ENCODE measurements at places on chromosomes 7 and 10.

DNA sequence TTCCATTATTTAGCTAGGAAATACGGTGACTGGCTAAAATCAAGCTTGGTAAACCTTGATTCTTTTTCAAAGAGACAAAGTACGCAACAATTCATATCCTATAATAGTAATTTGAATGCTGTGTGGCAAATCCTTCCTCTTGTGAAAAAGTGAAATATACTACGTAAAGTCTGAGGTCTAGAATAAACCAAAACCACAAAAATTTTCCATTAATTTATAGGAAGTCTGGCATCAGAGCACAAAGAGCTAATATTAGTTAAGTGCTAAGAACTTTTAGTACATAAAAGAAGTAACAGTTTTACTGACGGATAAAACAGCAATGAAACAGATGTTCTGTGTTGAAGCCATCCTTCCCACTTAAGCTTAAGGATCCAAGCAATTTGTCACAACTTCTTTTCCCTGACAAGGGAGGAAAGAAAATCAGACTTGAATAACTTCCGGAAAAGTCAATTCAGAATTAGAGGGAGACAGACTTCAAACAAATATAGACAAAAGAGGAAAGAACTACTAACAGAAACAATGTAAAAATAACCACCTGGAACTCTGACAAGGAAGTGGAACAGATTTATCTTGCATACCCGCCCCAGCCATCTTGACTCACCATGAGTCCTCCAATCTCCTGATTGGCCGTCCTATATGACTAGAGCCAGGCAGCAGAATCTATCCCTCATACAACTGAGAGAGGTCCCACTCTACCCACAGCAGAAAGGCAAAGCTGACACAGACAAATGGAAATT, 34.6 kb downstream of the RHEB start:
- no peak for DNase-seq

- no peak for DNase-seq
Observed at GRCh38 chr10:78902815-78903214, 166.0 kb upstream of the ZMIZ1 start.

DNA sequence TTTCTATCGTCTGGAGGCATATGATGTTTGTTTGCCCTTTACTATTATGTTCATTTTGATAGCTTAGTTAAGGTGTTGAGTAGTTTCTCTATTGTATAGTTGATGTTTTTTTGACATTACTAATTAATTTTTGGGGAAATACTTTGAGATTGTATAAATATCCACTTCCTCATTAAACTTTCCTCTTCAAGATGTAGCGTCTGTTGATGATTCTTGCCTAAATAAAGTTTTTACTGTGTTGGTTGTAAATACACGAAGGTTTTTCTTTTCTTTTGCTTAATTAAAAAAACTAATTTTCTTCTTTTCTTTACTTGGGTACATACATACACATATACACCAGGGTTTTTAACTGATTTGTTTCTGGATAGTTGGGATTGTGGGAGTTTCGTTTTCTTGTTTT, 8.5 kb downstream of the KMT2E start:
- DNase-seq = no peak

GRCh38 chr10:120402147-120402766, 54.8 kb upstream of the PLPP4 start:
- no peak for DNase-seq

DNA sequence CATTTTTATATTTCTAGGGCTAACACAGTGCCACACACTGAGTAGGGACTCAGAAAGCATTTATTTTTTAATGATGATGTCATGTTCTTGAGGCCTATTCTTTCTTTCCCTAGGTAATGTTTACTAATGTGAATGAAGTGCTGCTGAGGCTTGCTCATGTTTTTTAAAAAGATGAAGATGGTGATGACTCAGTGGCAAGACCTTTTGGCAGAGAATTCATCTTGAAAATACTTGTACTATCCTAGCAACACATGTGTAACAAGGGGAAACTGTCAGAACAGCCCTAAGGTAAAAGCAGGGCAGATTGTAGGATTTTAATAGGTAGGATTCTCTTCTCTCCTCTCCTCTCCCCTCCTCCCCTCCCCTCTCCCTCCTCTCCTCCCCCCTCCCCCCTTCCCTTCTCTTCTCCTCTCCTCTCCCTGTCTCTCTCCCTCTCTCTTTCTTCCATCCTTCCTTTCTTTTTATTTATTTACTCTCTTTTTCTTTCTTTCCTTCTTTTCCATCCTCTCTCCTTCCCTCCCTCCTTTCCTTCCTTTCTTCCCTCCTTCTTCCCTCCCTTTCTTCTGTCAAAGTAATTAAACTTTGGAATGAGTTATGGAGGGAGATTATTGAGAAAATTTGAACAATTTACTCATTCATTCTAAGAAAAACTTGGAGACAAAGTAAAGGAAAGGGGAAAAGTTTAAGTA, 75.3 kb downstream of the ZNF92 start:
- no peak for DNase-seq

- DNase-seq = no peak
Observed at GRCh38 chr7:65438598-65438997, 64.9 kb downstream of the ZNF92 start.

- DNase-seq = no peak
Observed at GRCh38 chr10:130357226-130357625, 221.0 kb downstream of the GLRX3 start.

DNA sequence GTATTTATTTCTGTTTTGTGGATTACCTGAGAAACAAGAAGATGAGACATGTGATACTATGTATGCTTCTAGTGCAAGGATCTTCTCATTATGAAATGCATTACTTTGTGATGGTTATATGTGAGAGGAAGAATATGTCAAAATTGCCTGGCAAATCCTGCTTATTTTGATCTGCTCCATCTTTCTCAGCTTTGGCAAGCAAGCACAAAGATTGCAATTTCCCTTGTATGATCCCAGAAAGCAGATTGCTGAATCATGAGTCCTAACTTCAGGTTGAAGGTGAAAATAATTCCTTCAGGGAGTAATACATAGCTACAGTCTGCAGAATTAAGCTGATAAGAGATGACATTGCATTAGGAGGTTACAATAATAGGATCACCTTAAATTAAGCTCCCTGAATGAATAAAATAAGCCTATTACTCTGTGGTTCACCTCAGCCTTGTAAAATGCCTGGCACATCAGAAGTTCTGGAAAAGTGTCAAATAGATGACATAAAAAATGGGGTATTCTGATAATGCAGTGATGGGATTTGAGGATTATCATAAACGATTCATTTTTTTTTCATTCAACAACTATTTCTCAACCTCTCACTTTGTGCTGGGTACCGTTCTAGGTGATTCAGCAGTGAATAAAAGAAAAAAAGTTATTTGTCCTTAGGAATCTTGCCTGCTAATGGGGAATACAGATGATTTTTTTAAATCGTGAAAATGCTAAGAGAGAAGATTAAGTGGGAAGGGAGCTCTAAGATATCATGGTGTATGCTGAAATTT, 120.7 kb downstream of the CHN2 start:
- no peak for DNase-seq

- no peak for DNase-seq
Observed at GRCh38 chr10:102753718-102754117, 10.0 kb downstream of the WBP1L start.

GRCh38 chr7:95047291-95047690, 139.9 kb downstream of the PPP1R9A start:
- no peak for DNase-seq

DNA sequence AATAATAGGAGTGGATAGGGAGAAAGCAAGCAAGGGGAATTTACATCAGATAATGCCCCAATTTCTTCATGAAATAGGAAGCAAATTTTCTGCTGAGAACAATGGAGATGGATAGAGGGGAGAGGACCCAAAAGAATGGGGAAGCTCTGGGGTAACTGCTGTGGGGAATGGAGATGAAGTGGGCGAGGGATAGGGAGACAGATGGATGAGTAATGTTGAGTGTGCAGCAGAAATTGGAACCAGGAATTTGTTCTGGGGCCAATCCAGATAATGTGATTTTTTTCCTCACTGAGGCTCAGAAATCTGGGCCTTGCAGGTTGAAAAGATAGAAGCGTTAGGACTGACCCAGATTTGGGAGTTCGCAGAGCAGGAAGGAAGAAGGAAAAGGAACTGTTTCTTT, 24.5 kb upstream of the MRC1 start:
- DNase-seq = no peak

Data from activated CD4-positive, alpha-beta T cell treated with anti-CD3 and anti-CD28 coated beads, Interleukin-2, amount 50 U/mL, for 16 hours (primary cell).